ENCODE measurements at places on chromosomes 13 and 19. TPM values are rescaled to one million over a fixed set of nuclear protein-coding genes. Genes with fewer than 3 reads are reported as not detected.

GRCh38 chr19:33194886-33195644, 935 bp downstream of the LRP3 start:
- peak; percentile 25 for DNase-seq

DNA sequence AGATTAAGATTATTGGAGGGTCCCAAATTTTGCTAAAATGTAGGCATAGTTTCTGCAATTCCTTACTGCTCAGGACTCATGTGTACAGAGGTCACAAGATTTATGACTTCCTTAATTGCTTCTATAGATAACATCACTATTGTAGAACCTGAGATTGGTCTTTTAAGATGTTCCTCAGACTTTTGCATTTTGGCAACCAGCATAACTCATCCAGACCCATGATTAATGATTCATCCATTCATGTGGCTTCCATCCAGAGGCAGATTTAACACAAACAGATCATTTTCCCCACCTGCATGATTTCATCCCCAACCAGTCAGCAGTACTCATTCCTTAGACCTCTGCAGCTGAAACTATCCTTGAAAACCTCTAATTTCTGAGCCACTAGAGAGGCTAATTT, 34.5 kb upstream of the CEACAM8 start:
- DNase-seq, result no peak

GRCh38 chr19:39832341-39833083, 1.4 kb downstream of the DYRK1B start:
- no peak for DNase-seq

The GSX1 gene
- polyA plus RNA-seq, result not detected

The CYP4F2 gene
- polyA plus RNA-seq, result not detected

DNA sequence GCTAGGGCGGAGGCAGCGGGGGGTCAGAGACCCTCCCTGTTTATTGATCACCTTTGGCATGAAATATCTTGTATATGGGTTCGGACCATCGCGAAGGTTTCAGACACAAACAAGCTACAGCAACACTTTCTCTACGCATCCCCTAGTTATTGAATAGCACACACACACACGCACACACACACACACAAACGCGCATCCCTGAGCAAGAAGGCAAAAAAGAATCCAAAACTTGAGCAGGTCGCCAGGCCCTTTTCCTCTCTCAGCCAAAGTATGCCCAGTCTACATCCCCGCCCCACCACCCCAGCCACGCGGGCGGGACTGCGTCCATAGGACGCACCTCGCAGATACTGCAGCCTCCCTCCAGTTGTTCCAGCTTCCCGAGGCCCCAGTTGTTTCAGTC, 16.0 kb downstream of the POU4F1 start:
- DNase-seq, result no peak

DNA sequence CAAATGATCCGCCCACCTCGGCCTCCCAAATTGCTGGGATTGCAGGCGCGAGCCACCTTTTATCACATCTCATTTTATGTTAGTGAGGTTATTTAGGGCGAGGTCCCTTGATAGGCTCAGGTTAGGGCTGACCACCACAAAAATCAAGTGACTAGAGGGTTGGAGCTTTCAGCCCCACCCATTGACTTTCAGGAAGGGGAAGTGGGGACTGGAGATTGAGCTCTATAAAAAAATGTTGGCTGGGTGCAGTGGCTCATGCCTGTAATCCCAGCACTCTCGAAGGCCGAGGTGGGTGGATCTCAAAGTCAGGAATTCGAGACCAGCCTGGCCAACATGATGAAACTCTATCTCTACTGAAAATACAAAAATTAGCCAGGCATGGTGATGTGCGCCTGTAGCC, 20.1 kb downstream of the FPR3 start:
- DNase-seq, result no peak

DNA sequence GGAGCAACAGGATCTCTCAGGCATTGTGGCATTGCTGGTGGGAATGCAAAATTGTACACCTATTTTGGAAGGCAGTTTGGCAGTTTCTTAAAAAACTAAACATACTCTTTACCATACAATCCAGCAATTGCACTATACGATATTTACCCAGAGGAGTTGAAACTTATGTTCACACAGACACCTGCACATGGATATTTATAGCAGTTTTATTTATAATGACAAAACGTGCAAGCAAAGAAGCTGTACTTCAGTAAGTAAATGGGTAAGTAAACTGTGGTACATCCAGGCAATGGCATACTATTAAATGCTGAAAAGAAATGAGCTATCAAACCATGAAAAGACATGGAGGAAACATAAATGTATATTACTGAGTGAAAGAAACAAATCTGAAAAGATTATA, 71.6 kb upstream of the UBAC2 start:
- no peak for DNase-seq

DNA sequence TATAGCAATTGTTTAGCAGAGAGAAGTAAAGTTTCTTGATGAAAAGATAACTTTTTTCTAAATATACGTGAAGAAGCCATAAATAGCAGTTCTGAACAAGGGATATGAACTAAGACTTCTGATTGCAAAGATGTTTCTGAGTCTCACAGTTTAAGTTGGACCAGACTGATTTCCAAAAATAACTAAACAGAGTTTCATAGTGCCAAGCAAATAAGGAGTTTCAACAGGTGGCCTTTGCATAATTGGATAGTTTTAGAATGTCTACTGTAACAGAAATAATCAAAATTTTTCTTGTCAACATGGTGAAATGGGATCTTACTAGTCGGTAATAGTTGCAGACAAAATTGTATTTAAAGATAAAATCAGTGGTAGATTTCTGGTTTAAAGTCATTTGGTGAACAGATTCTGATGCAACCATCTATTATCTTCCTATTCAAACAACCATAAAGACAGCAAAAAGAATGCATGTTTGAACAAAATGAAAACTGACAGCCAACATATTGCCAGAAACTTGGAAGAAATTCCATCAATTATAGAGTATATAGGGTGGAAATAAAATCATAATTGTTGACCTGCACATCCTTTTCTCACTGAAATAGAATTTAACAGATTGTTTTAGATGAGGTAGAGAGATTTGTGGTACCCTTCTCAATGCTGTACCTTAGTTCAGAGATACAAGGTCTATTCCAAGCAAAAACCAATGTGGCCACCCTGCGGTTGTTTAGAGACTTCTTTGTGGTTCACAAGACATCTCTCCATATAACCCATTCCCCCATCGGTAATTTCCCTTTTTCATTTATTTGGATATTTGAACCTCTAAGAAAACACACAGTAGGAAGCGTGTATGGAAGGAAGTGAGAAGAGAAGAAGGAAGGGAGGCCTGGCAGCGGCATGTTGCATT, 275.3 kb downstream of the COG6 start:
- DNase-seq, result no peak

DNA sequence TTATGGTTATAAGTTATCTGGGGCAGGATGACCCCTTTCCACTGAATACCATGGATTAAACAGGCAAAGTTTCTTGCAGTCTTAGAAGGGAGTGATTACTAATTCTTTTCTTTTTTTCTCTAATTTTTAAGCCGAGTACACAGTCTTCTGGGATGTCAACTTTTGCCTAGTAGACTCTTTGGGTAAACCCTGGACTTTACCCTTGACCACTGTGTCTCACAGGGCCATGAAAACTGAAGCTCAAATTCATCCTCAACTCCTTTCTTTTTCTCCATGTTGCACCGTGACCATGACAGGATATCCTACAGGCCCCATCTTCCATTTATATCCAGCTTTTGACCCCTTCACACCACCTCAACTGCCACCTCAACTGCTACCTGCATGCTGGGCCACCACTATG, 51.8 kb downstream of the GJA3 start:
- DNase-seq, result no peak
